ENCODE measurements at places on chromosomes 13 and 19. TPM values are rescaled to one million over a fixed set of nuclear protein-coding genes. Genes with fewer than 3 reads are reported as not detected.

DNA sequence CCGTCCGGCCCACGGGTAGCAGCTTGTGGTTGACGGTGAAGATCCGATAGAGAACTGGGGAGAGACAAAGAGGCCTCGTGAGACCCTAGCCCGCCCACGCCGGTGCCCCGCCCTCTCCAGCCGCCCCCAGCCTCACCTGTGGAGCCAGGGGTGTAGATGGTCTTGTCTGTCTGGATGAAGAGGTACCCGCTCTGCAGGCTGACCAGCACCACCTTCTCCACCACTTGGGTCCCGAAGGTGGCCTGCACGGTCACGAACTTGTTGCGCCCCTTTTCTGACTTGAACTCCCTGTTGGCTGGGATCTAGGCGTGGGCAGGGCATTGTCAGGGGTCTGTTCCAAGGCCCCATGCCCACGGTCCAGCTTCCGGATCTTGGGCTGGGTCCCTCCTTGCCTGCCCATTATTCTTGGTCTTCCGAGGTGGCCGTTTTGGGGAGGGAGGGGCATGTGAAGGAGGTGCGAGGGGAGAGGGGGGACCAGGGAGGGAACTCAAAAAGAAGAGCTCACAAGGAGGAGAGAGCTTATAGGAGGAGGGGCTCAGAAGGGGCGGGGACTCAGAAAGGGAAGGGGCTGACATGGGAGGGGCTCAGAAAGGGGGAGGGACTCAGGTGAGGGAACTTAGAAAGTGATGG lies 2.2 kb downstream of the C3 start:
- DNase-seq, result no peak

- DNase-seq, result peak; percentile 9
Measured at GRCh38 chr13:29369060-29369743, 226.3 kb downstream of the SLC7A1 start.

GRCh38 chr13:43054803-43055802 lies 31.7 kb downstream of the DNAJC15 start:
- no peak for DNase-seq

GRCh38 chr19:54952591-54953344 lies 5.4 kb upstream of the NLRP7 start:
- DNase-seq, result no peak

DNA sequence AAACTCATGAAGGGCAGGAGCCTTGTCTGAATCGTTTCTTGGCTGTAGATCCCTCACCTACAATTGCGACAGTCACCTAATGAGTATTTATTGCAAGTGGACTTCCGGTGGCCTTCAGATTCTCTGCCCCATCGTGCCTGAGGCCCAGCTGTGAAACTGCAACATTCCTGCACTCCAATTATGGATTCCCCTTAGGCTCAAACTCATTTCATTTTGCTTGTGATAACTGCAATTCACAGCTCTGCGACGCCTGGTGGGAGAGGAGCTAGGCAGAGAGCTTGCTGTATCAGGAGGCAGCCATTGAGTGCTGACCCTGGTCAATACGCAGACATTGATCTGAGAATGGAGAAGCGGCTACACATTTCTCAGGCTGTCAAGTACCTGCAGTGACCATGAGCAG lies 59.0 kb downstream of the CCDC70 start:
- no peak for DNase-seq

DNA sequence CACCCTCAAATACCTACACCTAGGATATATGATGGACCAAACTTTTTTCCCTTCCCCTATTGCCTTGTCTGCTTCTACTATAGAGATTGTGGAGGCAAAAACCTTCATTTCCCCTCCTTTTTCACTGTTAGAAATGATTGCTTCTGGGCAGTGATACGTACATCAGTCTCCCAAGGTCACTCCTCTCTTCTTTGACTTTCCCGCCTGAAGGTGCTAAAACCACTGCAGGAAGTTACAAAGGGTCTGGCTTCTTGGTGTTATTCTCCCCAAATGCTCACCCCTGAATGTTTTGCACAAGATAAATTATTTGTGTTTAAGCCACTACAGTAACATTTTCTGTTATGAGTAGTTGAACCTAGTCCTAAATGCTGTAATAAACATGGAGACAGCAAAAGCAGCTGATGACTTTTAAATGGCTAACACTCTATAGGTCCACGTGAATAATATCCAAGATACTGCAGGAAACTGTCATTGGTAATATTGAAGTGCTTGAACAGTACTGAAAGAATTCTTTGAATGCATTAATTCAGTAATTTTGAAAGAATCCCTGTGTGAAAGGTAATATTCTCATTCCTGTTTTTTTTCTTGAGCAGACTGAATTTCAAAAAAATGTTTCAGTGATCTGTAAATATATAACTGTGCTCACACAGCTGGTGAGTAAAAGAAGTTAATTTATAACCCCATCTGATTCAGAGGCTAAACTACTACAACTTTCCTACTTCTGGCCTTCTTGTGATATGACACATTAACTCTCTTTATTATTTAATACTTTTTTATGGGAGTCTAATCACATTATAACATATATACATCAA lies 865.1 kb downstream of the EFNB2 start:
- no peak for DNase-seq

DNA sequence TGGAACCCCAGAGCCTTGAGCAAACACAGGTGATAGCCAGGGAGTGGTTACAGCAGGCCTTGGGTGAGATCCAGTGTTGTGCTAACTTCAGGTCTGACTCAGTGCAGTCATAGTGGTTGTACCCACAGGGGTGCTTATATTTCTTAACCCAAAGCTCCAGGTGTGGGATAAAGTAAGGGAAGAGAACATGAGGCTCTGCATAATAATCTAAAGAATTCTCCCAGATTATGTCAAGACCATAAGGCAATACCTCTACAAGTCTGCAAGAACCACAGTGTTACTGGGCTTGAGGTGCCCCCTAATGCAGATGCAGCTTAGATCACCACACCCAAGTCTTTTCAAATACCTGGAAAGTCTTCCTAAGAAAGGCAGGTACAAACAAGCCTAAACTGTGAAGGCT lies 485.4 kb downstream of the RFC3 start:
- no peak for DNase-seq

DNA sequence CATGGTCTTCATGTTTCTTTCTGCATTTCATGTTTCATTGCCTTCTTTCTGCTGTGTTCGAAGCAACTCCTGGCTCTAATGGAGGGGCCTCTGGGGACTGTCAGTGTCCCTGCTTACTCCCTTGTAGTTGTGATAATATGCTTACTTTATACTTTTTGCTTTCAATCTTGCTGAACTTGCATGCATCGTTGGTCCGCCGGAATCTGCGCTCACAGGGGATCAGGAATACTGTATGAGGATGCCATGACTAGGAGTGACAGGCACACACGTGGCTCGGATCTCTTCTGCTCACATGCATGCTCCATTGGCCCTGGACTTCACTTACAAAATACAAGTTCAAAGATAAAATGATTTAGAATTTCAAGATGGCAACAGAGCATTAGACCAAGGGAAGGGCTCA lies 108.8 kb downstream of the SIPA1L3 start:
- DNase-seq, result no peak

DNA sequence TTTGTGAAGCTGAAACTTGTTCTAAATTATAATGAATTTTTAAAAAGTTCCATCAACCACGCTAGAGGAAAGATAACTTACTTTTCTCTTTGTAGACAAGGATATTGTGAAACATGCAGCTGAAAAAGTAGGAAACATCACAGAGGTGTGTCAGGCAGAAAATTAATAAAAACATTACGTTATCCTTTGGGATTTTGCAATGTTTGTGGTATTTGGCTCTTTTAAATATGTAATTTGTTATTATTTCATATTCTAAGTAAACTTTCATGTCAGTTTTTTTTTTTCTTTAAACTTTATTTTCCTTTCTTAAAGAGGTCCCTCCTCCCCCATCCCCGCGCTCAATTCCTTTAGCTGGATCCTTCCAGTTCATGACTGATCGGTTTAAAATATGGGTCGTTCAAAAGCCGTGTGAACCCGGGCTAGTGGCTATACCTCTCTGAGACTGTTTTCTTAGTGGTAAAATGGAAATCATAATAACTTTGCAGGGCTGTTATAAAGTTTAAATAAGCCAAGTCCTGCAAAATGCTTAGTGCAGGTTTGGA lies 740 bp upstream of the CCDC61 start:
- no peak for DNase-seq

DNA sequence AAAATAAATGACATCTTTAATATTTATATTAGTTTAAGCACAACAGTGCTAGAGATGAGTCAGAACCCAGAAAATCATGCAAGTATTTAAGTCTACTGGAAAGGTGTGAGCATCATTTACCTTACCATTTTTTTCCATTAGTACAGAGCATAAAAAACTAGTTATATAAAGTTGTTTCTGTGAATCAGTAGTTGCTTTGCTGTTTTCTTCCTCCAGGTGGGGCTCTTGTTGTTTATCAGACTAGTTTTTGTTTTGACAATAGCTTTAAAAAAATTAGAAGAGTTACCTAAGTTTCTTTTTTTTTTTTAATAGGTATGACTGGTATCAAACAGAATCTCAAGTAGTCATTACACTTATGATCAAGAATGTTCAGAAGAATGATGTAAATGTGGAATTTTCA lies 12.7 kb downstream of the SUGT1 start:
- no peak for DNase-seq

The CBY2 gene
- not detected for polyA plus RNA-seq

The KCNJ14 gene
- 0.81 TPM for polyA plus RNA-seq

The APOE gene
- polyA plus RNA-seq, result 41.6 TPM

Measured in forelimb muscle (tissue), 1 donor.